ENCODE measurements at places on chromosomes 13 and 19. TPM values are rescaled to one million over a fixed set of nuclear protein-coding genes. Genes with fewer than 3 reads are reported as not detected.

Gene TINCR
- 9.0 TPM for total RNA-seq

Gene MPHOSPH8
- 32.8 TPM for total RNA-seq

Gene SPC24
- 15.0 TPM for total RNA-seq

Gene ONECUT3
- total RNA-seq, result 5.9 TPM

Gene CYP4F8
- total RNA-seq, result not detected

Gene FAM216B
- not detected for total RNA-seq

Gene F2RL3
- not detected for total RNA-seq

Gene KLK12
- total RNA-seq, result 1.6 TPM

Gene PALM3
- total RNA-seq, result 8.1 TPM

Gene IZUMO2
- not detected for total RNA-seq

Gene MCEMP1
- total RNA-seq, result not detected

Gene ZNF835
- 0.12 TPM for total RNA-seq

Gene CEACAM19
- total RNA-seq, result 6.1 TPM

Gene LHB
- total RNA-seq, result not detected

Gene SH2D3A
- total RNA-seq, result 17.4 TPM

Gene APOC1
- 145 TPM for total RNA-seq

Gene PEAK3
- not detected for total RNA-seq

Gene ZNF714
- 40.6 TPM for total RNA-seq

Gene CDK8
- 22.8 TPM for total RNA-seq

Gene CRB3
- total RNA-seq, result 63.3 TPM

Gene POLR1D
- 155 TPM for total RNA-seq

Gene JAK3
- total RNA-seq, result 1.4 TPM

Gene TMEM221
- total RNA-seq, result 0.87 TPM

Gene FLT1
- total RNA-seq, result 0.79 TPM

Gene SHANK1
- 7.8 TPM for total RNA-seq

Gene KISS1R
- 2.2 TPM for total RNA-seq

Gene PCDH20
- 7.2 TPM for total RNA-seq

Gene TEX26
- total RNA-seq, result not detected

Gene KIR2DL1
- total RNA-seq, result not detected

Gene UBE2L5
- not detected for total RNA-seq

Gene ZNF701
- 29.1 TPM for total RNA-seq

Gene SLC46A3
- total RNA-seq, result 5.5 TPM

Gene FAM124A
- 0.76 TPM for total RNA-seq

Gene CD70
- 0.74 TPM for total RNA-seq

Gene ZNF808
- 37.4 TPM for total RNA-seq

Gene CEACAM16
- total RNA-seq, result not detected

Gene CYP4F12
- total RNA-seq, result 1.2 TPM

Gene UGGT2
- total RNA-seq, result 20.8 TPM

Gene SPACA7
- total RNA-seq, result not detected

Gene RPS28
- 1,715 TPM for total RNA-seq

Gene FPR1
- not detected for total RNA-seq

Gene FFAR2
- 2.2 TPM for total RNA-seq

Gene OSCAR
- total RNA-seq, result not detected
